ENCODE measurements at places on chromosomes 7 and 10. TPM values are rescaled to one million over a fixed set of nuclear protein-coding genes. Genes with fewer than 3 reads are reported as not detected.
A peak's percentile ranks its signal among the peaks of the same experiment; 100 is the strongest.

MEOX2 gene
- total RNA-seq, result not detected

DNA sequence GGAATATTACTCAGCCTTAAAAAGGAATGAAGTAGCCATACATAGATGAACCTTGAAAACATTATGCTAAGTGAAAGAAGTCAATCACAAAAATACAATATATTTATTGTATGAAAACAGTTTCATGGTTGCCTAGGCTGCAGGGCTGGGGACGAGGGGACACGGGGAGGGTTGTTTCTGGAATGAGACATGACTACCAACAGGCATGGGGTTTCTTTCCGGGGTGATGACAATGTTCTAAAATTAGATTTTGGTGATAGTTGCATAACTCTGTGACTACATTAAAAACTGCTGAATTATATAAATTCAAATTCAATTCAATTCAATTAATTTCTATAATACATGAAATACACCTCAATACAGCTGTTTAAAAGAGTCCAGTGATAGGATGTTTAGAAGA is 88.0 kb downstream of the ARHGAP22 start:
- no peaks in the 10 kb centered on the region for H3K36me3 ChIP-seq
- no peak overlapping the region for H3K27ac ChIP-seq
- H3K27me3 ChIP-seq, result peaks cover 4% of the 10 kb centered on the region
- H3K4me1 ChIP-seq, result peaks cover 25% of the 10 kb centered on the region
- H3K4me3 ChIP-seq, result no peak overlapping the region
- no peak for DNase-seq

ZNF783 gene
- total RNA-seq, result 43.8 TPM

MOSPD3 gene
- 17.3 TPM for total RNA-seq

GRCh38 chr10:62692085-62692484 is 112.4 kb upstream of the ADO start:
- DNase-seq, result no peak
- no peaks in the 10 kb centered on the region for H3K27me3 ChIP-seq
- no peak overlapping the region for H3K4me3 ChIP-seq
- no peaks in the 10 kb centered on the region for H3K36me3 ChIP-seq

DNA sequence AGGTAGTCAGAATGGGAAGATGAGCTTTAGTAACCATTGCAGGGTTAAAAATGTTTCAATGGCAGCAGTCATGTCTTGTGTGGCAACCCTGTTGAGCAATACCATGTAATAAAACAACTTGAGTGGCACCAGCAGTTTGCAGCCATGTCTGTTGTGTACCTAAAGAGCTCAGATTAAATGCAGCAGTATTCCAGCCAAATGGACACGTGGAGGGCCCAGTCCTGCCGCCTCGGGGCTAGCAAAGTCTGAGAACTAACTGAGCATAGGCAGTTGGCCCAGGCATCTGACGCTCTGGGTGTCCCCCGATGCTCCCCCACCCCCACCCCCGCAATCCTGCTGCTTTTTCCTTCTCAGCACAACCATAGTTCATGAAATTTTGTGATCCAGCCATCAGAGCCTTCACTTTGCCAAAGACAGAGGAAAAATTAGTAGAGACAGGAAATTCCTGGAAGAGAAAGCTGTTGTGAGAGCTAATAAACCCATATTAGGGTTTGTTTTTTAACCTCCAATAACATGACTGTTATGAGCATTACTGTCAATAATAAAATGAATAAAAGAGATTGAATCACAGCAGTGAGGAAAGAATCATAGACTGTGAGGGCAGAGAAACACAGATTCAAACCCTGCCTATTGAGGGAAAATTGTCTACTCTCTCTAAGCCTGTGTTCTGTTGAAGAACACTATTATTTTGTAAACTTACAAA is 220.6 kb upstream of the RHOBTB1 start:
- no peaks in the 10 kb centered on the region for H3K4me1 ChIP-seq
- no peak for DNase-seq
- no peaks in the 10 kb centered on the region for H3K36me3 ChIP-seq
- H3K27ac ChIP-seq, result no peak overlapping the region
- H3K4me3 ChIP-seq, result no peak overlapping the region
- H3K27me3 ChIP-seq, result no peaks in the 10 kb centered on the region

ST8SIA6 gene
- not detected for total RNA-seq

- H3K27me3 ChIP-seq, result no peaks in the 10 kb centered on the region
- no peaks in the 10 kb centered on the region for H3K4me1 ChIP-seq
Observed at GRCh38 chr7:159231017-159231416, 86.3 kb upstream of the VIPR2 start.

GRCh38 chr10:44520651-44521050 is 135.8 kb upstream of the CXCL12 start:
- H3K36me3 ChIP-seq, result no peaks in the 10 kb centered on the region
- H3K27me3 ChIP-seq, result no peaks in the 10 kb centered on the region
- H3K27ac ChIP-seq, result no peak overlapping the region
- no peak for DNase-seq

- no peaks in the 10 kb centered on the region for H3K27me3 ChIP-seq
- H3K4me3 ChIP-seq, result no peak overlapping the region
- H3K36me3 ChIP-seq, result no peaks in the 10 kb centered on the region
- no peak for DNase-seq
Observed at GRCh38 chr10:132911786-132912097, 30.6 kb downstream of the CFAP46 start.

DGKI gene
- not detected for total RNA-seq

- no peaks in the 10 kb centered on the region for H3K27me3 ChIP-seq
- H3K36me3 ChIP-seq, result peaks cover 5% of the 10 kb centered on the region
- no peak overlapping the region for H3K27ac ChIP-seq
Observed at GRCh38 chr7:141698247-141699015, 3.5 kb downstream of the DENND11 start.

ACHE gene
- 0.24 TPM for total RNA-seq

ITGB8 gene
- 0.30 TPM for total RNA-seq

DNA sequence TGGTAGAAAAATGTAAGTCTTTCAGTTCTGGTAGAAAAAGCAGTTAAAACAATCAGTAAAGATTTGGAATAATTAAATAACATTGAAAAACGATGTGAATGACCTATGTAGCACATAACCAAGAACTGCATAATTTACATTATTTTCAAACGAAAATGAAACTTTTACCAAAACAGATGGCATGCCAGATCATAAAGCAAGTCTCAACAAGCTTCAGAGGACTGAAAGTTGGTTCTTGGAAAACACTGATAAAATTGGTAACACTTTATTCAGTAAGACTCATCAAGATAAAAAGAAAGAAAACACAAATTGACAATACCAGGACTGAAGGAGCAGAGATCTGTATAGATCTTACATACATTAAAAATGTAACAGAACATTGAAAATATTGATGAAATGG is 92.8 kb downstream of the VIPR2 start:
- no peak overlapping the region for H3K4me3 ChIP-seq
- H3K27ac ChIP-seq, result no peak overlapping the region
- H3K27me3 ChIP-seq, result no peaks in the 10 kb centered on the region
- DNase-seq, result no peak

DNA sequence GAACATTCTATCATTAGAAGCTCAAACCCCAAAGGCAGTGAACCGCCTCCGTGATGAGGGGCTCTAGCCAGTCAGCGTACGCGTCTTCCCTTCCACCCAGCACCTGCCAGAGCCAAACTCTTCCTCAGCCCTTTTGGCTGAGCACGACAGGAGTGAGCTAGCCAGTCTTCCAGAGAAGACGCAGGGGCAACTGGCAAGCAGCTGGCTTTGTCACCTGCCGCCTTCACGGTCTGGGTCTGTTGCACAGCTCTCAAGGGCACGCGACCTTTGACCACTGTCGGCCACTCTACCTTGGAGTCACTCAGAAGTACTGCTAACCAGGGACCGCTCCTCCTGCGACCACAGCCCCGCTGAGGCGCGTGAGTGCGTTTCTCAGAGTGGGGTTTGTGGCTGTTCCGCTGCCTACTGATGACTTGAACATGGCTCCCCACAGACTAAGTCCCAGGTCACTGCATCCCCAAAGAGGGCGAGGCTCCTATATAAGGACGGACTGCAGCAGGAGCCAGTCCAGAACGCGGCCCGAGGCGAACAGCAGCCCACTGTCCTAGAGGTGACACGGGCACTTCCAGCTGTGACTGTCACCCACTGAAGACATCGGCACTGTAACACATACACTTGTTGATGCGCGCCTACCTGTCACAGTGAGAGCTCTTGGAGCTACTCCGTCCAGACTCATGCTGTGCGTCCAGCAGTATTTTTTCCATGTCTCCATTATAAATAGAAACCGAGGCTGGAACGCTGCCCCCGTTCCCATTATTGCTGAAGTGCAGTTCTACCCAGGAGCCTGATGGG is 8.4 kb downstream of the BNIP3 start:
- no peak for DNase-seq
- H3K4me3 ChIP-seq, result no peak overlapping the region
- H3K36me3 ChIP-seq, result no peaks in the 10 kb centered on the region
- H3K4me1 ChIP-seq, result no peaks in the 10 kb centered on the region

- no peak for DNase-seq
- no peak overlapping the region for H3K27ac ChIP-seq
- no peaks in the 10 kb centered on the region for H3K4me1 ChIP-seq
- no peaks in the 10 kb centered on the region for H3K27me3 ChIP-seq
- H3K4me3 ChIP-seq, result no peak overlapping the region
Observed at GRCh38 chr7:5831196-5831595, 49.4 kb upstream of the OCM start.

- no peak for DNase-seq
- H3K27me3 ChIP-seq, result no peaks in the 10 kb centered on the region
- no peak overlapping the region for H3K27ac ChIP-seq
- H3K36me3 ChIP-seq, result no peaks in the 10 kb centered on the region
- no peak overlapping the region for H3K4me3 ChIP-seq
Observed at GRCh38 chr7:114273218-114273617, 141.4 kb upstream of the FOXP2 start.

GRCh38 chr7:148256433-148256832 is 334.1 kb upstream of the C7orf33 start:
- H3K27me3 ChIP-seq, result no peaks in the 10 kb centered on the region
- no peak overlapping the region for H3K4me3 ChIP-seq
- H3K4me1 ChIP-seq, result no peaks in the 10 kb centered on the region
- no peak for DNase-seq
- no peaks in the 10 kb centered on the region for H3K36me3 ChIP-seq

GRCh38 chr7:113199841-113200240 is 81.5 kb upstream of the SMIM30 start:
- no peak overlapping the region for H3K4me3 ChIP-seq
- no peak for DNase-seq
- no peaks in the 10 kb centered on the region for H3K27me3 ChIP-seq
- no peaks in the 10 kb centered on the region for H3K36me3 ChIP-seq

GRCh38 chr7:12765431-12766100 is 78.1 kb downstream of the ARL4A start:
- no peak for DNase-seq
- no peak overlapping the region for H3K27ac ChIP-seq
- no peaks in the 10 kb centered on the region for H3K36me3 ChIP-seq
- H3K27me3 ChIP-seq, result no peaks in the 10 kb centered on the region
- no peaks in the 10 kb centered on the region for H3K4me1 ChIP-seq

GRCh38 chr7:159227433-159227832 is 82.8 kb upstream of the VIPR2 start:
- no peak for DNase-seq
- H3K4me1 ChIP-seq, result no peaks in the 10 kb centered on the region
- no peaks in the 10 kb centered on the region for H3K27me3 ChIP-seq
- no peak overlapping the region for H3K27ac ChIP-seq
- no peak overlapping the region for H3K4me3 ChIP-seq

DNA sequence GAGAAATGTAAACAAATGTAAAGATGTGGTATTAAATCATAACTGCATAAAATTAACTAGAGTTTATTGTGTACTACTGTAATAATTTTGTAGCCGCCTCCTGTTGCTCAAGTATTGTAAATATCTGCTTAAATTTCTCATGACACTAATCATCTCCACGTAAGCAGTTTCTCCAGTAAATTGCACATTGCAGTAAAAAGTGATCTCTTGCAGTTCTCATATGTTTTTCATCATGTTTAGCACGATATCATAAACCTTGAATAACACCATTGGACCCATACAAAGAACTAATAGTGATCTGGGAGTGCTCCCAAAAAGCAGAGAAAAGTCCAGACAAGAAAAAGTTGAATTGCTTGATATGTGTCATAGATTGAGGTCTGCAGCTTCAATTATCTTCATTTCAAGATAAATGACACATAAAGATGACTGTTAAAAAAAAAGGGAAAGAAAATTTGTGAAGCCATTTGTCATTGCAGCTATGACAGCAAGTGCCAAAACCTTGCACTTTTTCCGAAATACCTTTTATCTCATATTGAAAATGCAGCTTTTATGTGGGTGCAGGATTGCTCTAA is 15.3 kb downstream of the LIPA start:
- no peaks in the 10 kb centered on the region for H3K27me3 ChIP-seq
- H3K27ac ChIP-seq, result no peak overlapping the region
- H3K4me1 ChIP-seq, result no peaks in the 10 kb centered on the region
- no peaks in the 10 kb centered on the region for H3K36me3 ChIP-seq
- H3K4me3 ChIP-seq, result no peak overlapping the region

GIMAP5 gene
- 0.27 TPM for total RNA-seq

- DNase-seq, result no peak
- H3K4me3 ChIP-seq, result no peak overlapping the region
- H3K27ac ChIP-seq, result no peak overlapping the region
- no peaks in the 10 kb centered on the region for H3K27me3 ChIP-seq
Observed at GRCh38 chr7:2763597-2763996, 75.6 kb downstream of the AMZ1 start.

DNA sequence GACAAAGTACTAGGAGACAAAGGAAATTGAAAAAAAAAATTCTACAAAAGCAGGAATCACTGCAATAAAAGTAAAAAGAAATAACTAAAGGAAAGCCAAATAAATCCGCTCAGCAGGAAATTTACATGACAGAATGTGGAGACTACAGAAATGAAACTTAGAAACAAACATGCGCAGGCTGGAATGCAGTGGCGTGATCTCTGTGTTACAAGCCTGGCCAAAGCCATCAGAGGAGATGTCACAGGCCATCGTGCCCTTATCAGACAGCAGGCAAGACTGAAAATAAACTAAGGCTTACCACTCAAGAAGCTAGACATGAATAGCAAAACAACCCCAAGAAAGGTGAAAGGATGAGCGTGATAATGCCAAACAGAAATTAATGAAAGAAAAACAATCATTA is 6.3 kb upstream of the CAMK2B start:
- H3K4me3 ChIP-seq, result no peak overlapping the region
- H3K27me3 ChIP-seq, result peaks cover 3% of the 10 kb centered on the region
- H3K4me1 ChIP-seq, result no peaks in the 10 kb centered on the region
- no peak for DNase-seq
- H3K36me3 ChIP-seq, result no peaks in the 10 kb centered on the region

DNA sequence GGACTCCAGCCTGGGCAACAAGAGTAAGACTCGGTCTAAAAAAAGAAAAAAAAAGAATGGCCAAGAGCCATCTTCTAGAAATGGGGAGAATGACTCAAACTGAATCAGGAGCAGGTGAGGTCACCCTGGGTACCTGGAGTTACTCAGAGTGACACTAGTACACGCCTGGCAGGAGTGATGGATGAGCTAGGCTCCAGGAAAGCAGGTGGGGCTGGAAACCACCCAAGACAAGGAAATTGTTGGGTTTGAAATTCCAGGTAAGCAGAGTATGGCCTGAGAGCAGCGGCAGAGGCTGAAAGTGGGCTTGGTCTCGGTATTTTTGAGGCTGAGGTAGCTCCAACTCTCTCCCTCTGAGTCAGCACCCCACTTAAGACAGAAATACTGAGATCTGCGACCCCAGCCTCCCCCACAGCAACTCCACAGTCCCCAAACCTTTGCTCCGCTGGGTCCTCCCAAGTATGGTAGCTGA is 18.5 kb downstream of the DDIT4 start:
- H3K27ac ChIP-seq, result peak overlapping the region; percentile 15
- H3K4me3 ChIP-seq, result no peak overlapping the region
- peaks cover 17% of the 10 kb centered on the region for H3K4me1 ChIP-seq
- H3K36me3 ChIP-seq, result no peaks in the 10 kb centered on the region

- no peaks in the 10 kb centered on the region for H3K27me3 ChIP-seq
- DNase-seq, result no peak
- no peaks in the 10 kb centered on the region for H3K4me1 ChIP-seq
- no peaks in the 10 kb centered on the region for H3K36me3 ChIP-seq
- no peak overlapping the region for H3K27ac ChIP-seq
- no peak overlapping the region for H3K4me3 ChIP-seq
Observed at GRCh38 chr10:132876993-132877431, 65.4 kb downstream of the CFAP46 start.

All from B cell (primary cell).